ENCODE measurements at places on chromosomes 12 and 14. TPM values are rescaled to one million over a fixed set of nuclear protein-coding genes. Genes with fewer than 3 reads are reported as not detected.

DNA sequence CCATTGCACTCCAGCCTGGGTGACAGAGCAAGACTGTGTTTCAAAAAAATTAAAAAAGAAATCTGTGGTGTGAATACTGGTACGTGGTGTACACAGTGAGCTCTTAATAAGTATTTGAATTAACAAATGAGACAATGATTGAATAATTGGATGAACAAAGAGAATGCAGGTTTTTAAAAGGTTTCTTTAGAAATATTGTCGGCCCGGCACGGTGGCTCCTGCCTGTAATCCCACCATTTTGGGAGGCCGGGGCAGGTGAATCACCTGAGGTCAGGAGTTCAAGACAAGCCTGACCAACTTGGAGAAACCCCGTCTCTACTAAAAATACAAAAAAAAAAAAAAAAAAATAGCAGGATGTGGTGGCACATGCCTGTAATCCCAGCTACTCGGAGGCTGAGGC, 6.6 kb downstream of the HIF1A start:
- H3K27me3 ChIP-seq, result no peaks in the 10 kb centered on the region
- H3K4me3 ChIP-seq, result no peak overlapping the region
- DNase-seq, result no peak
- no peaks in the 10 kb centered on the region for H3K36me3 ChIP-seq

The LRRC9 gene
- polyA plus RNA-seq, result not detected

DNA sequence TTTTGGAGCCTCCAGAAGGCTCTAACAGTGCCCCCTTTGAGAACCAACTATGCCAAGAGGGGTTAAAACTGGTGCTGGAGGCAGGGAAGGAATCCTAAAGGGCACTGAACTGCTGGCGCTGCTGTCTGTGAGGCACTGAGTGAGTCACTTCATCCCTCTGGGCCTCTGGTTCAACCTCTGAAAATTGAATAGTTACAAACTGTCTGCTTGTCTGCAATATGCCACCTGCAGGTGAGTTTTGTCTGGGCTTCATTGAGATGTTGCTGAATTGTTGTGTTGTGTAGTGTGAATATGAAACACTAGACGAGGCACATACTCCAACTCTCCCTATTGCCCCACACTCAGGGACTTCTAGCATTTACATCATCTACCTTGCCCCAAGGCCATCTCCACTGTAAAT, 68.0 kb downstream of the GRIN2B start:
- no peak for DNase-seq
- no peaks in the 10 kb centered on the region for H3K4me1 ChIP-seq
- H3K36me3 ChIP-seq, result no peaks in the 10 kb centered on the region
- H3K27me3 ChIP-seq, result no peaks in the 10 kb centered on the region

DNA sequence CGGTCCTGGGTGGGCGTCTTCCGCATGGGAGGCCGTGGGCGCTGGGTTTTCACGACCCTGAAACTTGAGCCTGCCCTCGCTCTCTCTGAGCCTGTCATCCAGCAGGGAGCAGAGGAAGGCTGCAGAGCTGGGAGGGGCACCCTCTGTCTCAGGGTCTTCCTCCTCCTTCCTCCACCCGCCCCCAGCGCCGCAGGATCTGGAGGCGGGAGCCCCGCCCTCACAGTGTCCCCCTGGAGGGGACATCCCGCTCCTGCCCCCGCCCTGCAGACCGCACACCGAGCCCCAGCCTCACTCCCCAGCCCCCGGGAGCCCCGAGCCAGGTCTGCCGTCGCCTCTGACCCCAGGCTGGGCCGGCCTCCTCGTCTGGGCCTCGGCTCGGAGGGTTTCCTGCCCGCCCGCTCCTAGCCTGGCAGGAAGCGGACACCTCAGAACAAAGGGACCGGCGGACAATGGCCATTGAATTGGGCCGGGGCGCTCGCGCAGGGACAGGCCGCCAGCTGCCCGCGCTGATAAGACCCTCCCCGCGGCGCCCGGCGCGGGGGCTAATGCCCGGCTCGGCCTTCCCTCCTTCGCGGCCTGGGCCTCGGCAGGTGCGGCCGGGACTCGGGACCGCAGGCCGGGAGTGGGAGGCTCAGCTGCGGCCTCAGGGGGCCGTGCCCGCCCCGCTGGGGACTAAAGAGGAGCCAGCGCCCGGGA, 15.3 kb upstream of the NUDT14 start:
- H3K27ac ChIP-seq, result no peak overlapping the region
- H3K4me1 ChIP-seq, result peaks cover 30% of the 10 kb centered on the region
- H3K36me3 ChIP-seq, result no peaks in the 10 kb centered on the region
- peaks cover 95% of the 10 kb centered on the region for H3K27me3 ChIP-seq
